ENCODE measurements at places on chromosomes 13 and 19.
A peak's percentile ranks its signal among the peaks of the same experiment; 100 is the strongest.

GRCh38 chr13:46392967-46393366 lies 5.9 kb upstream of the RUBCNL start:
- DNase-seq: no peak

DNA sequence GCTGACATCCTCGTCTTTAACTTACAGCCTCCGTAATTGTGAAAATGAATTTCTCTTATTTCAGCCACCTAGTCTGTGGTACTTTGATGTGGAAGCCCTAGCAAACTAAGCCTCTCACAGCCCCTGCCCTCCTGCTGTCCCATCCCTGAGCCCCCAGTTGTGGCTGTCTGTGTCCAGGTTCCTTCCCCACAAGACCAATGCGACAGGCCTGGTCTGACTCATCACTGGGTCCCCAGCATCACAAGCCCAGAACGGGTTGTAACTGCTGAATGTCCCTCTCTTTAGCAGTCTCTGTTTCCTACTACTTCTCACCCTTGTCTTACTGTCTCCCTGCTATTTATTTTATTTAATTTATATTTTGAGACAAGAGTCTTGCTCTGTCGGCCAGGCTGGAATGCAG lies 5.7 kb downstream of the POU2F2 start:
- no peak for DNase-seq

DNA sequence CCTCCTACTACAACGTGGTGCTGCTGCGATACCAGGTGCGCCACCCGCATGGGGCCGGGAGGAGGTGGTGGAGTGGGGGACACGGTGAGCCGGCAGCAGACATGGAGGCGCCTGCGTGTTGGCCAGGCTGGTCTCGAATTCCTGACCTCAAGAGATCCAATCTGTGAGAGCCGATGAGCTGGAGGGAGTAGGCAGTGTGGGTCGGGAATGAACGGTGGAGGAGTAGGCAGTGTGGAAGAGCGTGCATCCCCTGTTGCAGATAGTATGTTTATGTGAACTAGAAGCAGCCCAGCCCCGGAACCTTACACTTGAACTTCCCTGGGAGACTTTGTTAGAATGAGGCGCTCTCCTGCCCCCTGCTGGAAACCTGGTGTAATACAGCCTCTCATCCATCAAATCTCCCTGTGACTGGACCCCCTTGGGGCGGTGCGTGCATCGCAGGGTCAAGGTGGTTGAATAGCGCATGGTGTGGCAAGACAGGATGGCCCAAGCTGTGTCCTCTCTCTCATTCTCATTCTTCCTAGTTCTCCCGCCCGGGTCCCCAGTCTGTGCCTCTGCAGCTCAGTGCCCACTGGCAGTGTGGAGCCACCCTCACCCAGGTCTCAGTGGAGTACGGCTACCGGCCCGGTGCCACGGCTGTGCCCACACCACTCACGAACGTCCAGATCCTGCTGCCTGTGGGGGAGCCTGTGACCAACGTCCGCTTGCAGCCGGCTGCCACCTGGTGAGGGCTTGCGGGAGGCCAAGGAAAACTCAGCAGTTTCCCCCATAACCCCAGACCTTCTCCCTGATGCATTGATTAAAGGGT lies 10.5 kb upstream of the B3GNT3 start:
- DNase-seq: no peak

- DNase-seq: no peak
These were observed 556.7 kb downstream of the PCDH9 start for GRCh38 chr13:66673401-66673800.

DNA sequence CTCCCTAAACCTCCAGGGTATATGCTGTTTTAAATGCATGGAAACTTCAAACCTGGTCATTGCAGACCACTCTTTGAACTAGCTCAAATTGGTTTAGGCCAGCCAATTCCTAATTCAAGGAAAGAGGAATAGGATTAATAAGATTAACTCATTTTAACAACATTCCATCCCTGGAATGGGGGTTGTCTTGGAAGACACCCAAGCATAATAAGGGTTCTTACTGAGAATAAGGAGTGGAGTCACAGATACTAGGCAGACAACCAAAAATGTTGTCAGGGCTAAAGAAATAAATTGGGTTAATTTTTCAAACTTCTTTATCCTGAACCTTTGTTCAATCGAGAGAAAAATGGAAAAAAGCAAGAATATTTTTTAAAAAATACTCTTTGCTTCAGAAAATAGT lies 186.2 kb downstream of the PCDH9 start:
- no peak for DNase-seq

DNA sequence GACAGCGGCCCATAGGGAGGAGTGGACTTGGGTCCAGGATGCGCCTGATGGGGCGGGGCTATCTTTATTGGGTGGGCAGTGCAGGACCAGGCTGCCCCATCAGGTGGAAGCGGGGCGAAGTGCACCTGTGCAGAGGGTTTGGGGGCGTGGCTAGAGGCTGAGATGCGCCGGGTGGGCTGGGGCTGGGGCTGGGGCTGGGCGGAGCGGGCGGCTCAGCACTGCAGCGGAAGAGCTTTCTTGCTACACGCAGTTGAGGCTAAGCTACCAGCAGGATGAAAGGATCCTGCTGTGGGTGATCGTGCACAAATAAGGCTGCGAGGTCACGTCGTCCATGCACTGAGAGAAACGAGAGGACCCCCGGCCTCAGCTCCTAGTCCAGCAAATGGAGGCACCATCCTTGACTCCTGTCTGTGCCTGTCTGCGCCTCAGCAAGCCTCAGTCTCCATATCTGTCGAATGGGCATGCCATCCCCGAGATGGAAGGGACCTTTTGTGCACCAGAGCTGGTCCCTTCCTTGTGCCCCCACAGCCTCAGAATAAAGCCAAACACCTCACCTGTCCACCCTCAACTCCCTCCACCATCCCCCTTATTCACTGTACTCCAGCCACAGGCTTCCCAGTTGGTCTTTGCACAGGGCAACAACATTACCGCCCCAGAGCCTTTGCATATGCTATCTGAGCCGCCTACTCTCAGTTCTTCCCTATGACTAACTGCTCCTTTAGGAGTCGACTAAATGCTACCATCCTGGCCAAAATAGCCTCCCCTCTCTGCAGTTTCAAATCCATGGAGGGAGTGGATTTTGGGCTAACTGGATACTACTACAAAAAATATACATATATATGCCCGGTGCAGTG lies 21.0 kb upstream of the HOMER3 start:
- DNase-seq: no peak

DNA sequence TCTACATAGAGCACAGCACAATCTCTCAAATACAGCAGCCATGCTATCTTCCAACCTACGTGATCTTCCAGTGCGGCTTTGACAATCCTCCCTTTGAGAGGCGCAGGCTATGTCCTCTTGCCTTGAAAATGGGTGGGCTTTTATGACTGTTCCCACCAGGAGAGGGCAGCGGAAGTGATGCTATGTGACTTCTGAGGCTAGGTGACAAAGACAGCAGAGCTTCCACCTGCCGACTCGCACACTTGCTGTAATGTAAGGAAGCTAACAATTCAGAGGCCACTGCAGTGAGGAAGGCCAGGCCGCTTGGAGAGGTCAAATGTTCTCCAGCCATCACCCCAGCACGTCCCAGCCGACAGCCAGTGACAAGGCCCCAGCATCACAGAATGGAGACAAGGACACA lies 65.8 kb downstream of the MRPL57 start:
- peak; percentile 8 for DNase-seq

DNA sequence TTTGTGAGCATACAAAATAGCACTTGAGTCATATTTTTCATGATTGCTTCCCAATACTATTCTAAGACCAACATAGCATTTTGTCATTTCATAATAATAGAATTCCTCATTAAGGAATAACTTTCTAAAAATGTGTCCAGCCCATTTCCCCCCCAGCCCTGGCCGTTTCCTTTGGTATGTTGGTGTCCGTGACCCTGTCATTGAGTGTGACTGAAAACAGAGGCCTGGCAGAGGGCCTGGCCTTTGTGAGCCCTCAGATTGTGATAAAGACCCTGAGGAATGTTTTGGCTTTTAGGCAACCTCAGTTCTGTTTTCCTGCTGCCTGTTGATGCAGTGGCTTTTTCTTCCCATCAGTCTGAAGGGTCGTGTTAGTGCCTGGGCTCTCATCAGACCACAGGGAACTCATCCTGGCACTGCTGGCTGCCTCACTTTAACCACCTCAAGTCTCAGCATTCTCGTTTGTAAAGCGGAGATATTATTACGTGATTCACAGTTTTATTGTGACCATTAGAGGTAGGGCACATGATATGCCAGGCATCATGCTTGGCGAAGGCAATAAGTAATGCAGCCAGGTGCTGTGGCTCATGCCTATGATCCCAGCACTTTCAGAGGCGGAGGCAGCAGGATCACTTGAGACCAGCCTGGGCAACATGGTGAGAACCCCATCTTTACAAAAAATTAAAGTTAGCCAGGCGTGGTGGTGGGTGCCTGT lies 13.8 kb downstream of the SPINT2 start:
- DNase-seq: no peak

DNA sequence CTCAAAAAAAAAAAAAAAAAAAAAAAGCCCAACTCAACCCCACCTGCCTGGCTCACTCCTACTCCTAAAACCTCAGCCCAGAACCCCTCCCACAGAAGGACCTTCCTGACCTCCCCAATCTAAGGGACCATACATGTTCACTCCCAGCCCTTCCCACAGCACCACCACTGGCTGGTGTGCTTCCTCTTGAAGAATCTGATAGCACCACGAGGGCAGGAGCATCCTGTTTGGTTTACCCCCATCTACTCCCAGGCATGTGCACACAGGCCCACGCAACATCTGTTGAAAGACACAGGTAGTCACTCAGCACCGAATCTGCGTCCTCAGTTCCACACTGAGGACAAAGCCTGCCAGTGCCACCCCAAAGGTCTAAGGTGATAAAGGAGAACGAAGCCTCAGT lies 8.2 kb downstream of the LATS2 start:
- DNase-seq: no peak

- no peak for DNase-seq
These were observed 116.2 kb upstream of the FREM2 start for GRCh38 chr13:38570706-38571105.

DNA sequence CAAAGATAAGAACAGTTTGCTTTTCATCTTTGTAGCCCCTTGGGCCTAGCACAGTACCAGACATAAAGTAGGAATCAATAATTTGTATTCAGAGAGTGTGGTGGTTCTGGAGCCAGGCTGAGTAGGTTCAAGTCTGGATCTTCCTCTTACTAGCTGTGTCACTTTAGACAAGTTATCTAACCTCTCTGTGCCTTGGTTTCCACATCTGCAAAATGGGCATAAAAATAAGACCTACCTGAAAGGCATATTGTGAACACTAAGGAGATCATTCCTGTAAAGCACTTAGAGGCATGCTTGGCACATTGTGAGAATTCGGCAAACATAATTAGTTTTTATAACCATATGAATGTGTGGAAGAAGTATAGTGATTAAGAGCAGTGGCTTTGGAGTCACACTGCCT lies 95.8 kb downstream of the MBNL2 start:
- DNase-seq: no peak

DNA sequence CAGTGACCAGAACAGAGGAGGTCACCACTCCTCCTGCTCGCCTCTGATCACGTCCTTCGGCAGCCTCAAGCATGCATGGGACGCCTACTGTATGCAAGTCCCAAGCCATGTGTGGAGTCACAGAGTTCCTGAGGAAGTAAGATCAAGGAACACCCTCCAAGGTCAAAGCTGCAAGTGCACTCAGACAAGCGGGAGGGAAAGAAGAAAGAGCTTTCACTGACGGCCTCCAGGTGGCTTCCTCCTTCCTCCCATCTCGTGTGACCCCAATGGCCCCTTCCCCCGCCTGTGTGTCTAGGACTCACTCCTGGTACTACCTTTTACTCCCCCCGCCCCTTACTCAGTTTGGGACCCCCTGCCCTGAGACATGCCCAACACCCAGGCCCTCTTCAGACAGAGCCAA lies 6.1 kb downstream of the HAUS8 start:
- no peak for DNase-seq

DNA sequence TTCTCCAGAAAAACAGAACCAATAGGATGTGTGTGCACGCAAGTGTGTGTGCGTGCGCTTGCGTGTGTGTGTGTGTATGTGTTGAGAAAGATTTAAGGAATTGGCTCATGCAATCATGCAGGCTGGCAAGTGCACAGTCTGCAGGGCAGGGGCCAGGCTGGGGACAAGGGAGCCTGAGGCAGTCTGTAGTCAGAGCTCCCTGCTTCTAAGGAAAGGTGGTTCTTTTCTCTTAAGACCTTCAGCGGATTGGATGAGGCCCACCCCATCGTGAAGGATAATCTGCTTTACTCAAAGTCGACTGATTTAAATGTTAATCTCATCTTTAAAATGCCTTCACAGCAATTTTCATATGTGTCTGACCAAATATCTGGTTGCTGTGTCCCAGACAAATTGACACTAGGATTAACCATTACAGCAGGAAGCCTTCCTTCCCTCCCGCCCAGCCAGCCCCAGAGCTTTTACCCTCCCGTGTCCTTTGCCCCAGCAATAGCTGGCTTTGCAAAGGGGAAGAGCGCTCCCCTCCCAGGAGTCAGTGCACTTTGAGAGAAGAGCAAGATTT lies 15.0 kb upstream of the NAXD start:
- DNase-seq: no peak

DNA sequence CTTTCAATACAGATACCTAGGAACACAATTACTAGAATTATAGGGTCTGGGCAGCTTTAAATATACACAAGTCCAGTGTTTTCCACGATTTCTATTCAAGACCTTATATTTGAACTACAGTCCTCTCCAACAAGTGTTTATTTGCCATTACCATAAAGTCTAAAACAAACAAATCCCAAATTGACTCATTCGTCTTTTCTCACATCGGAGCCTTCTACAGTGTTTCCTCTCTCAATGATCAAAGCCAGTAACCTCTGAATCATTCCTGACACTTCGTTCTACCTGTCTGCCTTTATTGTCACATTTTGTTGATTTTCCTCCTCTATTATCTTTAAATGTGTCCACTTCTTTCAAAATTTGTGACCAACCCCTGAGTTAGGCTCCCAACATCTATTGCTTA lies 1356.5 kb upstream of the SLC10A2 start:
- DNase-seq: no peak

GRCh38 chr19:56369886-56370676 lies 23.3 kb downstream of the ZNF582 start:
- DNase-seq: no peak

GRCh38 chr13:29817604-29818378 lies 32.6 kb downstream of the UBL3 start:
- no peak for DNase-seq
